Right ventricle myocardium inferior (tissue), 1 donor: ENCODE measurements at places on chromosomes 6 and 20. TPM values are rescaled to one million over a fixed set of nuclear protein-coding genes. Genes with fewer than 3 reads are reported as not detected.
A peak's percentile ranks its signal among the peaks of the same experiment; 100 is the strongest.

Gene OR11A1
- not detected for total RNA-seq

Gene SYCP2L
- 0.92 TPM for total RNA-seq

Gene CFAP206
- 0.11 TPM for total RNA-seq

Gene CRISP2
- not detected for total RNA-seq

Gene NCOA6
- 16.0 TPM for total RNA-seq

Gene ATP5F1E
- 132 TPM for total RNA-seq

Gene DEFB124
- not detected for total RNA-seq

DNA sequence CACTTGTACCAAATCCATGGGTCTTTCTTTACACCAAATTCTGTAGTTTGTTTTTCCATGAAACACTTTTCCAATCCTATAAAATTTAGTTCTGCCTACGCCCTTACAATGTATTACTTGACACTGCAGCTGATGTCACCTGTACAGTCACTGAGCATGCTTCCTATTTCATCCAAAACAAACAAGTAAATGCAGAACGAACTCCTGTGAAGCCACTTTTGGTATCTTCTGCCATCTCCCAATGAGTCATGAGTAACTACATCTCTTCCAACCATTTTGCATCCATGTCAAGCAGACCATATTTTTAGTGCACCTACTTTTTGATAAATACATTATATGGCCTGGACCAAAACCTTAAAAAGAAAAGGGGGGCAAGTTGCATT is 42.4 kb downstream of the HDDC2 start:
- DNase-seq, result no peak

DNA sequence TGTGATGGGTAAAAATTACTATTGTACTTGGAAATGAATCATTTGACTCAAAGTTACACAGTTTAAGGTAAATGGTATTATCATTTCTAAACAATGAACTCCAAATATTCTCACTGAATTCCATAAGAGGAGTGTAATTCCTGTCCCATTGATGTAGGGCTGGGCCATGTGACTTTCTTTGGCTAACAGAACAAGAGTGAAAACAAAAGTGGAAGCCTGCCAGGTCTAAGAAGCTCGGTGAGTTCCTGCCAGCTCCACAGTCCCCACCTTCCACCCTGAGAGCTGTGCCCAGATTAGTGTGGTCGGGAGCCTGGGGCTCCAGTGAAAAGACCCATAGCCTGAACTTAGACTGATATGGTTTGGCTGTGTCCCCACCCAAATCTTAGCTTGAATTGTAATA is 24.6 kb downstream of the TBXT start:
- no peak for DNase-seq

- DNase-seq, result no peak
Observed at GRCh38 chr6:158067436-158068015, 85.9 kb downstream of the SYNJ2 start.

DNA sequence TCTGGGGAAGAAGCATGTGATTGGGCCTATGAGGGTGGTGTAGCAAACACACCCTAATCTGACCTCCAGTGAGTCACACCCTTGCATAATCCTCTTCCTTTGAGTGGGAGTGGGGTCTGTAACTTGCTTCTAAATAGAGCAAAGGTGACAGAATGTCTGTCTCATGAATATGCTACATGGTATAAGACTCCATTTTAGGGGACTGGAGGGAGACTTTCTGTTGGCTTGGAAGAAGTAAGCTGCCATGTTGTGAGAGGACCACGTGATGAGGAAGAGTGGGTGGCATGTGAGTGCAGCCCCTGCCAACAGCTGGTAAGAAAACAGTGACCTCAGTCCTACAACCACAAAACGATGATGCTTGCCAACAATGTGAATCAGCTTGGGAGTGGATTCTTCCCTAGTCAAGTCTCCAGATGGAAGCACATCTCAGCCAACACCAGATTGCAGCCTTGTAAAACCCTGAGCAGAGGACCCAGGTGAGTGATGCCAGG is 3.7 kb downstream of the AK9 start:
- DNase-seq, result no peak

- peak; percentile 77 for DNase-seq
Observed at GRCh38 chr6:5968817-5969734, 37.6 kb downstream of the NRN1 start.

DNA sequence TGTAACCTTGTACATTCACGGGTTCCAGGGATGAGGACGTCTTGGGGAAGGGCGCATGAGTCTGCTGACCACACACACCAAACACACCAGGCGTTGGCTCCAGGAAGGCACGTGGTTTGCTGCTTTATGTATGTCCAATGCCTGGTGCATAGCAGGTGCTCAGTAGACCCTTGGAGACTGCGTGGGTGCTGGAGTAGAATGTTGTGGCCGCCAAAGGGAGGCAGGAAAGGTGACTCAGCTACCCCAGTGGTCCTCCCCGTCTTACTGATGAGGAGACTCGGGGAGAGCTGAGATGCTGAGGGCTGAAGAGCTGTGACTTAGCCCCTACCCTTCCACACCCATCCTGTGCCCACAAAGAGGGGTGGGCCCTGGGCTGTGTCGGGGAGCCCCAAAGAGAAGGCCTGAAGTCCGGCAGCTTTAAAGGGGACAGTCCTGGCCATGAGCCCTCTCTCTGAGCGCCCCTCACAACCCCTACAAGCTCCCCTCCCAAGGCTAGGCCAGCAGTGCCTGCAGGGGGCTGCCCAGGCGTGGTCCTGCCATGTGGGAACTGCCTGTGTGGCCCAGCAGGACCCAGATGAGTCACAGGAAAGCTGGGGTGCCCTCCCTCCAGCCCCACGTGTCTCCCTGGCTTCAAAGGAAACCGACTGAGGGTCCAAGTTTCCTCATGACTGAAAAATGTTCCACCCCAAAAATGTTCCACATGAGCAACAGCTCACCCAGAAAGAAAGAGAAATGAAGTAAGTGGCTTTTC is 28.0 kb upstream of the PTGIS start:
- DNase-seq, result no peak

GRCh38 chr6:130643361-130643760 is 183.8 kb upstream of the SMLR1 start:
- no peak for DNase-seq

- no peak for DNase-seq
Observed at GRCh38 chr6:121837545-121838229, 402.2 kb downstream of the GJA1 start.

DNA sequence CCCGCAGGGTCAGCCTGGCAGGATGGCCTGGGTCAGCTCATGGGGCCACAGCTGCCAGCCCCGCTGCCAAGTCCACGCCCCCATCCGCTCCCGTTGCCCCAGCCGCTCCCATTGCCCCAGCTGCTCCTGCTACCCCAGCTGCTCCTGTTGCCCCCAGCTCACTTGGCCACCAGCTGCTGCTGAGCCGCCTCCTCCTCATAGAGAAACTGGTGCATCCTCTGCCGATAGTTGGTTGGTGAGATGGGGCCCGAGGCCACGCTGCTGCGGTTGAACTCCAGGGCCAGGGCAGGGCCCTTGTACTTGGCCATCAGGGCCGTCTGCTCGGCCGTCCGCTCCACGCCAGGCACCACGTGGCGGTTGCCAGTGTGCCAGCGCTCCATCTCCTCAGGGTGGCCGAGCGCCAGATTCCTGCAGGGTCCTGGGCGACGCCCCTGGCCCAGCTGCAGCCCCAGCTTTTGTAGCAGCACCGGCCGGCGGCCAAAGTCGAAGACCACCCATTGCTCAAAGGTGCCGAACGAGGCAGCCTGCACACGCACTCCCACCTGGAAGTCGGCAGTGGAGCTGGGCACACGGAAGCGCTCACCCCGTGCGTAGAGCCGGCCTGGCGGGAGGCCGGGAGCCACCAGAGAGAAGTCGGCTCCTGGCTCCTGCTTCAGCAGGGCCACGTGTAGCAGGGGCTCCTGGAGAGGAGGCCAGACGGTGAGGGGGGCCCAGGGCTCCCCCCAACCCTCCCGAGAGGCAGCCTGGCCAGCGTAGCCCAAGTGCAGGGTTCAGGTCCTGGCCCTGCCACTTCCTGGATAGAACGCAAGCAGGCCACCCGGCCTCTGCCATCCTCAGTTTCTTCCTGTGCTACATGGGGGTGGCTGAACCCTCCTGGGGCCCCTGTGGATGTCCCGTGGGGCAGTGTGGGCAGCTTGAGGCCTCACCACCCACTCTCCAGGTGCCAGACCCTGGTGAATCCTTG is 4.8 kb downstream of the HELZ2 start:
- DNase-seq, result no peak

- DNase-seq, result no peak
Observed at GRCh38 chr6:27816906-27817305, 95.3 kb downstream of the OR2B2 start.

GRCh38 chr20:40997116-40997515 is 31.5 kb upstream of the TOP1 start:
- DNase-seq, result no peak

GRCh38 chr6:125906158-125906998 is 50.2 kb upstream of the HINT3 start:
- no peak for DNase-seq

GRCh38 chr6:344816-345340 is 46.7 kb upstream of the IRF4 start:
- peak; percentile 28 for DNase-seq

DNA sequence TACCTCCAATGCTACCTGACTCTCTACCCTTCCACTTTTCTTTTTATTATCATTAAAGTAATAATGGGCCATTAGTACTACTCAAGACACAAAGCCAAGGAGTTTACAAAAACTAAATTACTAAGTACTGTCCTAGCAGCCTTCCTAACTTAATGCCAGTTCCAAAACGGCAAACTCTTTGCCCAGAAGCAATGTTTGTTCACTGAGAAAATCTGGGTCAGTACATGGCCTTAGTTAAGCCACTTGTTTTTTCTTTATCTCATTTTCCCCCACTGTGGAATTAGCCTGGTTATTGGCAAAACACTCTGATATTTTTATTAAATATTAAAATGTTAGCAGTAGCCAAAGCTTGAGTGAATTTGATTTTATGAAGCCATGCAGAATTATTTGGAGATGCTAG is 242.4 kb downstream of the KCNQ5 start:
- DNase-seq, result no peak

- DNase-seq, result no peak
Observed at GRCh38 chr6:152057832-152058498, 250.5 kb downstream of the ESR1 start.

- no peak for DNase-seq
Observed at GRCh38 chr6:22774129-22774528, 204.8 kb downstream of the HDGFL1 start.

DNA sequence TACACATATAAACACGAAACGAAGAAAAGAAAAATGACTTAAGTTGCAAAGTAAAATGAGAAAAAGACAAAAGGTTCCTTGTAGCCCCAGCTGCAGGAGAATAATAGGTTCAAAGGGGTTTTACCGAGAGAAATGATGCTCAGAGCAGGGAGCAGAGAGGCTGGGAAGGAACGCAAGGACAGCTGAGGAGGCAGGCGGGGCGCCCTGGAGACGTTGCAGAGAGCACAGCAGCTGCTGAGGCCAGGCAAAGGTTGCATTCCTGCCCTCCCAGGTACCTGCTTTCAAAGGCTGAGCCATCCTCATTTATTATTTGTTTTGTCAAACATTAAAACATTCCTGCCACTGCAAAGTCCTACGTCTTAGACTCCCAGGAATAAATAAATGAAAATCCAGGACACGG is 16.2 kb upstream of the VAPB start:
- no peak for DNase-seq

DNA sequence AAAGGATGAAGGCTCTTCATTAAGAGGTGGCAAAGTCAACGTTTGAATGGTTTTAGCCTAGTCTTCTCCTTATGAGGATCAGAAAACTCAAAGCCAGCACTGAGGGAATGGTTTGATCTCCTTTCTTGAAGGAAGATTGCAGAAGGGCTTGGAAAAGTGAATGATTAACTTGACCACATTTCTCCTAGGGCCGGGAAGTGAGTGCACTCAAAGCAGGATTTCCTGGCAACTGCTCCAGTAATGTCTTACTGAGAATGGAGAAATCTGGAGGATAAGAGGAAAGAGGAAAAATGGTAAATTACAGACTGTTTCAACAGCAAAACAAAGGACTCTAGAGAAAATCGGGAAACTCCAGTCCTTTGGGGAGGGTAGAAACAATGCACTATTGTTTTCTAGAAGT is 189.0 kb upstream of the FOXA2 start:
- DNase-seq, result no peak

DNA sequence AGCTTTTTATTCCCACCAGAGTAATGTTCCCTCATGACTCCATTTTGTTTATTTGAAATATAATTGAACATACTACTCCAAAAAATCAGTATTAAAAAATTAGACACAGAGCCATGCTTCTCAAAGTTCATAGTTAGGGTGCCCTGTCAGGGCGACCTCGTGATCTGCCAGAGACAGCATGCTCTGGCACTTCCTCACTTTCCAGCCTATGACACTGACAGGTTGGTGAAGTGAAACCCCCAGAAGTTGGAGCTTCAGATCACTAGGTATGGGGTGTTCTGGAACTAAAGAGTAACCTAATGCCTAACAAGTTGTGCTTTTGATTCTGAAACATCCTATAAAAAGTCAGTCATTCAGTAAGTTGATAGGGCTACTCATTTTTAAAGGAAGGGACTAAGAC is 93.0 kb downstream of the TBC1D7 start:
- DNase-seq, result no peak

DNA sequence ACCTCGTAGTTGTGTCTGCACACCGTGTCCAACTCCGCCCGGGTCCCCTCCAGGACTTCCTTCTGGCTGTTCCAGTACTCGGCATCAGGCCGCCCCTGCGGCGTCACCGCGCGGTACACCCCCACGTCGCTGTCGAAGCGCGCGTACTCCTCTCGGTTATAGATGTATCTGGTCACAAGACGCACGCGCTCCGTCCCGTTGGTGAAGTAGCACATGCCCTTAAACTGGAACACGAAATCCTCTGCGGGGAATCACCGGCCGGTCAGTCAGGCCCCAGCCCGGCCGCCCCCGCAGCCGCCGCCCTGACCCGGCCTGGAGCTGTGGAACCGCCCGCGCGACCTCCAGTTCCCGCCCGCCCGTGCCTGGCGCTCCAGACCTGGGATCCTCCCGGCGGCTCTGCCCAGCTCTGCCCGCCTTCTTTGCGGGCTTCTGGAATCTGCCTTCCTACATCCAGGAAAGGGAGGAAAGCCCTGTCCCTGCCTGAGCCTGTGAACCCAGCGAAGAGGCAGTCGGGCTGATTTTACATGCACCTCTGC is 1.6 kb downstream of the HLA-DQB1 start:
- DNase-seq, result peak; percentile 70

- no peak for DNase-seq
Observed at GRCh38 chr20:1907586-1907985, 12.4 kb downstream of the SIRPA start.

GRCh38 chr20:38121741-38122140 is 43.3 kb downstream of the TGM2 start:
- no peak for DNase-seq

GRCh38 chr6:15501826-15502445 is 160.9 kb downstream of the DTNBP1 start:
- no peak for DNase-seq

DNA sequence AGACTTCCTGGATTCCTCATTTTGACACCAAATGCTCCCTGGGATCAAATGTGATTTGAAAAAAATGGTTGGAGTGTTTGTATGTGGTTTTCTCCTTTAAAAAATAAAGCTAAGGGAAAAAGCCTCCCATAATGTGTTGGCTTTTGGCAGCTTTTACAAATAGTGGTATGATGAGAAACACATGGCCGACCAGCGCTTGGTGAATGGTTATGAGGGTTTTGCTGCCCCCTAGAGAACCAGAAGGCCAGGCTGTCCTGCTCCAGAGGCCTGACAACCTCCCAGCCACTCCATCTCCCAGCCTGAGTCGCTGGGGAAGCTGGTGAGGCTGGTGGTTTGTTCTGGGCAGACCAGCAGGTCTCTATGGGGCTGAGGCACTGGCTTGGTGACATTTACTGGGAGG is 69.3 kb downstream of the CLIC5 start:
- DNase-seq, result no peak

GRCh38 chr6:13013681-13014503 is 297.3 kb downstream of the PHACTR1 start:
- peak; percentile 69 for DNase-seq
